ENCODE measurements at places on chromosomes 7 and 10.

GRCh38 chr7:84697506-84697905 is 489.4 kb downstream of the SEMA3D start:
- DNase-seq: peak; percentile 85

DNA sequence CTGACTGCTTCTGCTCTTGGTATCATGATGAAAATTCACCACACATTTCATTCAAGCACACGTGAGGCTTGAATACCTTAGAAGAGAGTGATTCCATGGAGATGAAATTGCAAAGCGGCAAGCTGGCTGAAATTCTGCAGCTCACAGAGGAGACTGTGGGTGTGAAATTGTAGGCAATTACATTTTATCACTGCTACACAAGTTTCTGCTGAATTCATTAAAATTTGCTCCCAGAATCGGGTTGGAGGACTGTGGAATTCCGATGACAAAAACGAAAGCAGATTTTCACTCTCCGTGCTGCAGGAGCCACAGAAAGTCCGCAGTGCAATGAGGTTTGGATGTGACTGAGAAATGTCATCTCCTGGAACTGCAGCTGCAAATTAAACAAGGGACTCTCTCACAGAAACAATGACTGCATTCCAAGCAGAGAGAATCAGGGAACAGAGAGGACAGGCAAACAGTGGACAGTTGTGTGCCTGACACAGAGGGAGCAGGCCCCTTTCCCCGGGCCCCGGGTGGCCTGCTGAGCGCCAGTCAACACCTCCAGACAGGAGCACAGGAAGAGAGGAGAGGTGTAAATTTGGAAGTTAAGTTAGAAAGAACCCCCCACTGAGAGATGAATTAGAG is 109.1 kb downstream of the C10orf90 start:
- DNase-seq: no peak

DNA sequence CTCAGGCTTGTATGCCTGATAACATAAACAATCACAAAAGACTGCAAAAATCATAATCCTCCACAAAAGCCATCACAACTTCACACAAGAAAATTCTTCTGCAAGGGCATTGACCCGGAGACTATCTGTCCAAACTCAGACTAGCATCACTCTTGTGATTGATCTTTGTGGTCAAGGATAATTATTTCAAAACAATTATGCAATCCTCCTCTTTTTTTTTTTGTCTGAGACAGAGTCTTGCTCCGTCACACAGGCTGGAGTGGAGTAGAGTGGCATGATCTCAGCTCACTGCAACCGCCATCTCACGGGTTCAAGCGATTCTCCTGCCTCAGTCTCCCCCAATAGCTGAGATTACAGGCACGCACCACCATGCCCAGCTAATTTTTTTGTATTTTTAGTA is 22.2 kb downstream of the CDNF start:
- peak; percentile 50 for DNase-seq

- DNase-seq: peak; percentile 80
These were observed 76.4 kb downstream of the MAP3K8 start for GRCh38 chr10:30510184-30510931.

DNA sequence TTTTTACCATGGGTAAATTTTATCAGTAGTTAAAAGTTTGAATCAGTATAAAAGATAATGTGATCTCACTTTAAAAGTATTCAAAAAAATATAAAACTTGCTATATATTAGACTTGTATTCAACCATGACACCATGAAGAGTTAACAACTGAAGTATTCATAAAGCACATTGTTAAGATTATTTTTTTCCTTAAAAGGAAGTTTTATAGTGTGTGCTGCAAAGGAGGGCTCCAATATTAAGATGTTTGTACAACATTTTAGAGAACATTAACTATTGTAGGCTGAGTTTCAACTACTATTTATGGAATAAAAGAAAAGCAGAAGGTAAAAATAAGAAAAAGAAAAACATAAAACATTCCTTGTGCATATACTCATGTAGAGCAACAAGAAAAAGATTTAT is 24.5 kb upstream of the CUBN start:
- no peak for DNase-seq

DNA sequence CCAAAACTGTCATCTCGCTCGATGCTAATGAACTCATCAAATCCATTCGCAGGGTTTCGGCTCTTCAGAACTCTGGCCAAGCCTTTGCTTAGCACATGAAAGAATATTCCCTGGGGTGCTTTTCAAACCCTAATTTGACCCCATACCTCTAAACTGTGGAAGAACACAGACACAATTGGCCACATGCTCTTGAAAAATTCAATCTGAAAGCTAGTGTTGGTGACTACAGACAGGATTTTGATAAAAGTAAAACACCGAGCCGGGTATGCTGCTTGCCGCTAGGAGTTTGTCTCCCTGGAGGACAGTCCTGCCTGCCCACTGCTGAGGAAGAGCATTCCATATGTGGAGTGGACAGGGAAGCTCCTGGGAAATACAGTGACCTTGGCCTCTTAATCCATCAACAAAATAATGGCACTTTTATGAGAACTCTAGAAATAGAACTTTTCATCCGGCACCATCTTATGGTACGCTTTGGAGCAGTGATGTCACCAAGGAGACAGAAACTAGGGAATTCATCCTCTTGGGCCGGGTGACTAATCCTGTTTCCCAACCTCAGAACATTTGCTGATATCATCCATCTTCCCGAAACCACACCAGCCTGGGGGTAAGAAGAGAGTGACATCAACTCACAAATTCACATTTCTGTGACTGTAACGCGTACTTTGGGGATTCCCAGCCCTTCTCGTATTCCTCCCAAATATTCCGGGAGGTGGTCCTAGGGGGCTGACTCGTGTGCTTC is 34.2 kb downstream of the MTURN start:
- peak; percentile 97 for DNase-seq

DNA sequence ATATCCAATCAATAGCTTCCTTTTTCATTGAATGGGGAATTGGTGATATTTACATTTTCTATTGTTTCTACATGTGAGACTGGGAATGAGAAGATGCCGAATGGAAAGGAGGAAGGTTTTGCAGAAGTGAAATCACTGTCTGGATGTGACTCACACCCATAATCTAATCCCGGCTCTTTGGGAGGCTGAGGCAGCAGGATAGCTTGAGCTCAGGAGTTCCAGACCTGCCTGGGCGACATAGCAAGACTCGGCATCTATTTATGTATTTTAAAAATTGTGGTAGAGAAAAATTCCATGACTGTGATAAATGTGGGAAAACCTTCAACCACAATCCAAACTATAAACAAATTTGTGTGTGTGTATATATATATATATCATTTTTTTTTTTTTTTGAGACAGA is 10.9 kb upstream of the FIS1 start:
- no peak for DNase-seq

DNA sequence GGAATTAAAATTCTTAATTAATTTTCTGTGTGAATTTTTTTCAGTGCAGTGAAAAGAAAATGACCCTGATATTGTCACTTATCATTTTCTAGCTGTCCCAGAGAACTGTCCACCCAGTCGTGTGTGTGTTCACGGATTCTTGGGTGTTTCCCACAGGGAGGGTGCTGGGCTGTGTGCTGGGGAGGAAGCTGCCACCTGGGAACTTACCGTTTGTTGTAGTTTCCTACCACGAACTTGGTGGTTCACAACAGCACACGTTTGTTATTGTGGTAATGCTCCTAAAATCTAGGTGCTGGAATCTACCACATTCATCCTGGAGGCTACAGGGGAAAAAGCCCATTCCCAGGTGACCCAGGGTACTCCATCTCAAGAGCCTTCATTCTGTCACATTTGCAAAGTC is 276.1 kb downstream of the GLRX3 start:
- no peak for DNase-seq

DNA sequence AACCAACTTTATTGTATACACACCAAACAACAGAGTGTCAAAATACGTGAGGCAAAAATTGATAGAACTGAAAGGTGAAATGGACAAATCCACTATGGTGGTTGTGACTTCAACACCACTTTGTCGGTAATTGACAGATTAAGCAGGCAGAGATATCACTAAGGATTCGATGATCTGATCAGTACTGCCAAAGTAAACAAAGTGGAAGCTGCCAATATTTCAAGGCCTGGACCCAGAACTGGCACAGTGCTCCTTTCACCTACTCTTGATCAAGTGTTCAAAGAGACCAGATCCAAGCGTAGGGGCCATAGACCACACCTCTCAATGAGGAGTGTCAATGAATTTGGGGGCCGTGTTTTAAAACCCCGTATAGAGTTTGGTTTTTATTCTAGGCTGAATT is 167.0 kb downstream of the CDK14 start:
- no peak for DNase-seq

Data from fibroblast of mammary gland (primary cell).